NCI-H1417 treated with DMSO at 0.1 percent for 48 hours (cell line): ENCODE measurements at places on chromosomes 4 and X.

DNA sequence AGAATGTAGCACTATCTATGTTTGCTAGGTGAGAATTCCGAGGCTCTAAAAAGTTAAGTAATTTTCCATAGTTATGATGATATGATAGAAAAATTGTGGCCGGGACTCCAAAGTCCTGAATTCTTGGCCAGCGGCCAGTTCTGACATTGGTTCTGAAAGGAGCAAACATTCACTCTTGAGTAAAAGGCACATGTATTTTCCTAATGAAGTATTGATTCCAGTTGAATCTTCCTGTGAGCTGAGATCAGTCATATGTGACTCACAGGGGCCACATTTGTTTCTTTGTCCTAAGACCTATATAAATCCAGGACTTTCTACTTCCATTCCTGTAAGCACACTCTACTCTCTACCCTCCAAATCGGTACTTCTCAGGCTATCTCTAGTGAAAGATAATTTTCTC lies 349.9 kb downstream of the BMPR1B start:
- no peak for DNase-seq

GRCh38 chrX:69031181-69031580 lies 134.1 kb downstream of the PJA1 start:
- no peak for DNase-seq

DNA sequence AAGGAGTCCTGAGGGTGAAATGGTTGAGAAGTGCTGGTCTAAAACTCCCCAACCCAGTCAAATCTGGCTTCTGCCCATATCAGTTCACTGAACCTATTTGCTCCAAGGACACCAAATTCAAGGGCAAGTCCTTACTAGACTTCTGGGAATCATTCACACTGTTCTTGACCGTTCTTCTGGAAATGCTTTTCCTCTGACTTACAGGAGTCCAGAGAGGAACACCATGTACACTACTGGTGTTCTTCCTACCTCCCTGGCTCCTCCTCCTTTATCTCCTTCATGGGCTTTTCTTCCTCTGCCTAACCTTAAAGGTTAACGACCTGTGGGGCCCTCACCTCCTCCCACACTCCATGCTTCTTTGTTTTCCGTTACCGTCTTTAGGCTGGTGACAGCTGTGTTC lies 281.3 kb downstream of the FRMPD4 start:
- DNase-seq: no peak

DNA sequence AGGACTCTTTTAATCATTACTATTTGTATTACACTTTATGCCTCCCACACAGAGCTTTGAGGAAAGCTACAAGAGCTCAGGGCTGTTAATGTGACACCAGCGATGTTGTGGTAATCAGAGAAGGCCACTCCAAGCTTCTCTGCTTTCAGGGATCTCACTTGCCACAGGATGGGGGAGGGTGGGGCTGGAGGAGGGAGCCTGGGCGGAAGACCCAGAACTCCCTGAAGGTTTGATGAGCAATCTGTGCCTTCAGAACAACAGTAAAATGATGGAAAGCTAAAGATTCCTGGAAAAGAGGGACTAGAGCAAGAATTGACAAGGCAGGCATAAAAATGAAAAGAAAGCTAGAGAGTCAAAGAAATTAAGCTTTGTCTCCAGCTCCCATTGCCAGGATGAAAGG lies 75.6 kb downstream of the MAML3 start:
- DNase-seq: no peak

DNA sequence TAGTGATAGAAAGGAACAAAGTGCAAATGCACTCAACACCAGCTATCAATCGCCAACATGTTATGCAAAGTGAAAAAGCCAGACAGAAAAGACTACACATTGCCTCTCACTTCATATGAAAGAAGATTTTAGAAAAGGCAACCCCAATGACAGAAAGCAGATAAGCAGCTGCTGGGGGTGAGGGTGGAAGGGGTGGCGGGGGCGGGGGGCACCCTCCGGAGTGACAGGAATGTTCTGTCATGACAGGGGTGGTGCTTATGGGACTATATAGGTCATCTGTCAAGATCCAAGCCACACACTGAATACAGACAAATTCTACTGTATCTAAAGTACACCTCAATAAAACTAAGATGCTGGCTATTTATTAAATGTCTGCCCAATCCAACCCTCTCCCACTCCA lies 10.7 kb downstream of the WDR1 start:
- DNase-seq: no peak

GRCh38 chr4:37970702-37971101 lies 10.5 kb downstream of the PTTG2 start:
- no peak for DNase-seq

- no peak for DNase-seq
Observed at GRCh38 chrX:20372533-20372932, 105.8 kb upstream of the RPS6KA3 start.

GRCh38 chr4:20193141-20193936 lies 58.4 kb upstream of the SLIT2 start:
- no peak for DNase-seq

DNA sequence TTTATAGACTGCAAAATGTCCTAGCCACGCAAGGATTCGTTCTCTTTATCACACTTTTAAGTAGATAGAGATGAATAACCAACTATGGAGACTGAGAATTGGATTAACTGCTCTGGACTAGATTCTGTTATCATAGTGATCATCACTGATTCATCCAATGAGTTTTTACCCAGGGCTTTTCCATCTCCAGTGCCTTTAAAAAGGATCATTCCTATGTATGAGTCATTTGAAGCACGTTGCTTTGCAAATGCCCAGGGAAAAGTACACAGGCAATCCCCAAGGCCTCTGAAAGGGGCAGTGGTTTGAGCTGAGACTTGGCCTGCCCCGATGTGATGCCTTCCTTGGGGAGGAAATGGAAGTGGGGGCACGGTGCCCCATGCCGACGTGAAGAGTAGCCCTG lies 122.7 kb upstream of the PSAPL1 start:
- DNase-seq: no peak
